ENCODE measurements at places on chromosomes 11 and 22. TPM values are rescaled to one million over a fixed set of nuclear protein-coding genes. Genes with fewer than 3 reads are reported as not detected.

Gene MRGPRF
- total RNA-seq = 2.4 TPM

Gene OSM
- not detected for total RNA-seq

Gene TREH
- not detected for total RNA-seq

Gene NRGN
- total RNA-seq = 943 TPM

Gene RFPL3
- 0.71 TPM for total RNA-seq
